ENCODE measurements at places on chromosomes 5 and 9.

GRCh38 chr9:35714123-35714522 is 17.9 kb downstream of the TLN1 start:
- no peak for DNase-seq

DNA sequence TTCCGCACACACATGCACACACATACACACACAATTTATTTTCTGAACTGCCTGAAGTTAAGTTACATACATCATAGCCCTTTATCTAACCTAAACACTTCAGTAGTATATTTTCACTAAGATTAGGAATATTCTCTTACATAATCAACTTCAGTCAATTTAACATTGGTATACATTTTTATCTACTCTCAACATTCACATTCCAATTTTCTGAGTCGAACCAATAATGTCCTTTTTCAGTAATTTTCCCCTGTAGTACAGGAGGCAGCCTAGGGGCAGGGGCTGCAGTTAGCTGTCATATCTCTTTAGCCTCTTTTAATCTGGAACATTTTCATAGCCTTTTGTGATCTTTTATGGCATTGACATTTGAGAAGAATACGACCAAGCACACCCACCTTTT is 150.1 kb downstream of the DAB2IP start:
- DNase-seq, result no peak

DNA sequence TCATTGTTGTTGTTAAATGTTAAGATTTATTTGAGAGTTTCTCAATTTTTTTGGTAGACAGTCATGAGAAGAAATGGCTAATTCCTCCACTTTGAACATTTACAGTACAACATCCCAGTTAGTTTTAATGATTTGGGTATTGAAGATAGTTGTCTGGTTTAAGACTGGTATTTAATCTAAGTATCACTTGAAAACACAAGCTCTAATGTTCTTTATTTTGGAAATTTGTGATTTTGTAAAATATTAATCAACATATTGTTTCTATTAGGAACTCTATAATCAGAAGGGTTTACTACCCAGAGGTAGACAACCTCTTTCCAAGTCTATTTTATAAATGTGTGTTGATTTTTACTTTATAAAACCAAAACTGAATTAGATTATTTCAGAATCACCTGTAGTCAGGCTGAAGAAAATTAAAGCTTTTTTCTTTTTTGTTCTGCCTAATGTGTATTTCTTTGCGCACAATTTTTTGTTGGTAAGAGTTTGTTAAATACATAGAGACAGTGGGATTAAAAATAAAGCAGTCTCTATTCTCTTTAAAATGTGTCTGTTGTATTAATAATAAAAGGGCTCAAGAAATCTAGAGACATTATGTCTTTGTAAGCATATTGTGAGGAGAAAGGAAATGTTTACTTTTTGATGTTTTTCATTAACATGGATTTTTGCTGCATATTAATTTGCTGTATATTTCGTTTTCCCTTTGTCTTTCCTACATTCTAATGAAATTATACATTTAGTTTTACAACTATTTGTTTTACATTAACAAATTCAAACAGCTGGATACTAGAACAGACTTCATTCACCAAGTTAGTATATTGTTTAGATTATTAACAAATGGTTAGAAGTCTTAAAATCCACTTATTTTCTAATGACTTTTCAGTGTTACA is 3.9 kb upstream of the PURA start:
- DNase-seq, result no peak

DNA sequence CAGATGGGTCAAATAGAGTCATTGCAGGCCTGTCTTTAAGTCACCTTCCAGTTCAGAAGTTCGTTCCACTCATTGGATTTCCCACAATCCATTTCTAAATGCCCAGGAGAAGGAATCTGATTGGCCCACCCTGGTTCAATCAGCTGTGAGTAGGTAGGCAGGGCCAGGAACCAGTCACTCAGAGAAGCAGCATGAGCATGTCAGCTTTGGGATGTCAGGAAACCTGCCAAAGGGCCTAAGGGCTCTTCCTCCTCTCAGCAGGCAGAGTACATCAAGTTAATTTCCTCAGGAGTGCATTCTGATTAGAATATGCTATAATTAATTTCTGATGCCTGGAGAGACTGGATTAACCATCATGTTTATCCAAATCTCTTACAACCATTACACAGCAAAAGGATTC is 412.9 kb upstream of the CCNH start:
- DNase-seq, result no peak

DNA sequence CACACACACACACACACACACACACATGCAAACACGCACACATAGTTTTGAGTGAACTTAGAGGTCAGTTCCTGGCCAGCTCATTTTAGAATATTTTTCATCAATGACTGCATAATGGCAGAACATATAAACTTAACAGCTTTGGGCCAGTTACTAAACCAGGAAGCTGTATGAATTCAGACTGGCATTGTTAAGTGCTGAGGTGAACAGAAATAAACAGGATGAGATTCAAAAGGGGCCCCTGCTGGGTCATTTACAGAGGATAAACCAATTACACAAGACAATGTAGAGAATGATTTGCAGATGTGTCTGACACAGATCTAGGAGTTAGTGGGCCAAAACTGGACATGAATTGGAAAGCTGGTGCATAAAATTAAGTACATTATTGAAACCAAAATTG is 44.6 kb downstream of the MARCHF11 start:
- DNase-seq, result no peak

DNA sequence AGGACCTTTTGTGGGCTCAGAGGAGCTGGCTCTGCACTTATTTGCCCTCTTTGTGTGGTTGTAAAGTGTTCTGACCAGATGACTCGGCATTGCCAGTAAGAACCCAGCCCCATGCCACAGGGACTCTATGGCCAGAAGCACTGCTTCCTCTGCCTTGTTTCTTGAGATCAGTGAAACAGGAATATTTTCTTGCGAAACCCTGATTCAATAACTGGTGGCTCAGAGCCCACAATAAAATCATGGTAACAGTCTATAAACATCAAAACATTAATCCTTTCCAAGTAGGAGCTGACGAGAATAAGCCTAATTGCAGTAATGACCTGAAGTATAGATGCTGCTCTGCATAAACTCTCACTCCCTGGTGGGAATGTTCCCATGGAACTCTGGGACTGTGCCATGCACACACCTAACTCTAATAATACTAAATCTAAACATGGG is 344.3 kb downstream of the ZNF608 start:
- DNase-seq, result no peak

GRCh38 chr5:30838936-30839496 is 354.5 kb upstream of the CDH6 start:
- DNase-seq, result no peak

GRCh38 chr5:160312134-160312959 is at the start of gene CCNJL:
CCNJL (minus strand) TSS chr5:160312564; CDS start chr5:160311923, 641 bp downstream.
- no peak for DNase-seq

DNA sequence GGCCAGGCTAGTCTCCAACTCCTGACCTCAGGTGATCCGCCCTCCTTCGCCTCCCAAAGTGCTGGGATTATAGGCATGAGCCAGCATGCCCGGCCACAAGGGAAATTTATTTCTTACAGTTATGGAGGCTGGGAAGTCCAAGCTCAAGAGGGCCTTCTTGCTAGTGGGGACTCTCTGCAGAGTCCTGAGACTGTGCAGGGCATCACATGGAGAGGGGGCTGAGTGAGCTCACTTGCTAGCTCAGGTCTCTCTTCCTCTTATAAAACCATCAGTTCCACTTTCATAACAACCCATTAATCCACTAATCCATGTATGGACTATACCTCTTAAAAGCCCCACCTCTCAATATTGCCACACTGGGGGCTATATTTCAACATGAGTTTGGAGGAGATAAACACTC is 5.1 kb upstream of the SPIN1 start:
- no peak for DNase-seq

DNA sequence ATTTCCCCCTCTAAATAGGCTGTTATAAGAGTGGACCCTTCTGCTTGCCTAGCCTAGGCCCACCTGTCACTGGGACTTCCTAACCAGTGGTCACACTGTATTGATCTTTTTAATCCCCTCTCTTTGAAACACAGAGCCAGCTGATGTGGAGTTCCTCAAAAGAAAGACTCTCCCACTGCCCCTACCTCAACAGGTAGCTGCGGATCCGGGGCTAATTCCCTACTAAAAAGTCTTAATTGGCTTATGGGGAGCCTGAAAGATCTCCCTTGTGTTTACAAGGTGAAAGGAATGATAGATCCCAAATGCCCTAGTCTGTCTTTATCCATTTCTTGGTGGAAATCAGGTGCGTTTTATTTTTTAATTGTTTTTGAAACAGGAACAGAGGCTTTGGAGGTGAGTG is 2.0 kb downstream of the NEUROG1 start:
- no peak for DNase-seq

- DNase-seq, result no peak
Measured at GRCh38 chr5:136014049-136015002, 14.5 kb upstream of the TGFBI start.

DNA sequence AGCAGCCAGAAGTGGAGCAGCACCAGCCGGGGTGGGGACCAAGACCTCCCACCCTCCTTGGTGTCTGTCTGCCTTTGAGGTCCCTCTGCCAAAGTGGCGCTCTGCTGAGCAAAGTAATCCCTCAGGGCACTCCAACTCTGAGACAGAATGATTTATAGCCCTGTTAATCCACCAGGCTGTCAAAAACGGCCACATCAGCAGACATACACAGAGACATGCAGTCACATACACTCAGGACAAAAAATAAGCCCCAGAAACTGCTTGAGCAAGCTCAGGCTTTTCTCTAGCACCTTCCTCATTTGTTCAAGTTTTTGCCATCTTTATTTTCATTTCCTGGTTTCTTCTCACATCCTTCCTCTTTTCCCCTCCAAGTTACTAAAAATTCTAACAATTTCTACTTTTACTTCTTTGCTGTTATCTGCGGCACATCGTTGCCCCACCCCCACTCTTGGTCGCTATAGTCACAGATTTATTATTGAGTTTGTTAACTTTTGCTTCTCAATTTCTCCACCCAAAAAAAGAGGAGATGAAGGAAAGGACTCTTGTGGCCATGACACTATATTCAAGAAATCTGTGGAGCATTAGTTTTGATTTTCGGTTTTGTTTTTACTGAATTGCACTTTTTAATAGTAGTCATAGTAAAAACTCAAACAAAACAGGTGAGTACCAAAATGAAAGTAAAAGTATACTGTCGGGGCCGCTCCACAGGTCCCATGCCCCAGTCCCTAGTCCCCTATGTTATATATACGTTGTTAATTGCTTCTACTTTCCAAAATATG is 17.4 kb upstream of the ADRB2 start:
- peak; percentile 42 for DNase-seq

- no peak for DNase-seq
Measured at GRCh38 chr5:117645400-117645799, 1070.8 kb upstream of the SEMA6A start.

- DNase-seq, result no peak
Measured at GRCh38 chr5:132215329-132215728, 12.3 kb downstream of the P4HA2 start.

DNA sequence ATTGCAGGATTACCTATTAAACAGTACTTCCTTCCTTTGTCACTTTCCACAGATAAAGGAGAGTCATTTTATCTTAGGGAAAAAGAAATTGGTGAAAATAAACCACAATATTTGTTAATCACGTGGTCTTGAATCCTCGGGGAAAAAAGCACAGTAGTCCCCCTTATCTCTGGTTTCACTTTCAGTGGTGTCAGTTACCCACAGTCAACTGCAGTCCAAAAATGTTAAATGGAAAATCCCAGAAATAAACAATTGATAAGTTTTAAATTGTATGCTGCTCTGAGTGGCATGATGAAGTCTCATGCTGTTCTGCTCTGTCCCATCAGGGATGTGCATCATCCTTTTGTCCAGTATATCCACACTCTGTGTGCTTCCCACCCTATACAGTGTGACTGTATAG is 405.2 kb upstream of the MPDZ start:
- DNase-seq, result no peak

DNA sequence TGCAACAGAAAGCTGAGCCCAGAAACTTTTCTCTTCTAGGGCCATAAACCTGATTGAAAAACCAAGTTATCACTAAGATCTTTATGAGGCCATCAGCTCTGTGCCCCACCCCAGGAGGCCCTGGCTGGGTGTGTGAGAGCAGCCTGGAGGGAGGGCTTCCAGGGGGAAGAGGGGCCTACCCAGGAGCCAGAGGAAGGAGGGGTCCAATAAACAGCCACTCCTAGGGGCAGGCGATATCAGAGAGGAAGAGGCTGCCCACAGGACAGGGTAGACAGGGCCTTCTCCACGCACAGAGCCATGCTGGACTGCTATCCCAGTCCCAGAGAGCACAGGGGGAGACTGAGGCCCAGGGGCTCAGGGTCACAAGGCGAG is 4.5 kb upstream of the CDX1 start:
- no peak for DNase-seq

DNA sequence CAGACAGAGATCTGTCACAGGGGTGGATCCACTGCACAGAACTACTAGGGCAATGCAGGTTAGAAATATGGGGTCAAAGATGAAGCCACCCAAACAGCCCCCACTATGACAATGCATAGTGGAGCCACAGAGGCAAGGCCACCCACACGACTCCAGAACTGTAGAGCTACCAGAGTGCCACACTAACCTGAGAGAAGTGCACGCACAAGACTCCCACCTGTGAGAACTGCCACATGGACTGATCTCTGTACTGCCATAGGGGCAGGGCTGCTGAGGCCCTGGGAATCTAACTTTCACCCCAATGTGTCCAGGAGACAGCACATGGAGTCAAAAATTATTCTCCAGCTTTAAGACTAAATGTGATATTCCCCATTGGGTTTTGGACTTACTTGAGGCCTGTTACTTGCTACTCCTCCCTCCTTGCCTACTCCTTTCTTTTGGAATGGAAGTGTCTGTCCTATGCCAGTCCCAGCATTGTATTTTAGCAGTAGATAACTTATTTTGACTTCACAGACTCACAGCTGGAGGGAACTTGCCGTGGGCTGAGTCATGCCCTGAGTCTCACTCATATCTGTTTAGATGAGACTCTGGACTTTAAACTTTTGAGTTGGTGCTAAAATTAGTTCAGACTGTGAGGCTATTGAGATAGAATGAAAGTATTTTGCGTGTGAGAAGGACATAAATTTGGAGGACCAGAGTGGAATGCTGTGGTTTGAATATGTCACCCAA is 853.3 kb downstream of the MAT2B start:
- DNase-seq, result no peak

- peak; percentile 68 for DNase-seq
Measured at GRCh38 chr9:6080154-6080716, 64.8 kb upstream of the RANBP6 start.

DNA sequence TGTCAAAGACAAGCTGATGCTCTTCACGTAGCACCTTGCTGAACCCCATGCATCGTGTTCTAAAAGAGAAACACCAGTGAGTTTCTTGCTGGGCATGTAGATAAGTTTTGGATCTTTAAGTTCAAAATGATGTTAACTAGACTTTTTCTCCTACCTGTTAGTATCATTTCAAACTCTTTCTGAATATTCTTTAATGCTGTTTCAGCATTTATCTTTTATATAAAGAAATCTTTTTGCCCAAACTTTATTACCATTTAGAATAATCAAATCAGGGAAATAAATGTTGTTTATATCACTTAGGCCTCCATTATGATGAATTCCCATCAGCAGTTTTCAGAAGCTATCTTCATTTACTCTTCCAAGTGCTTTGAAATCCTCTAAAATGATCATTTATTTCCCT is 542.8 kb downstream of the CDH10 start:
- no peak for DNase-seq
